Activated CD4-positive, alpha-beta T cell treated with anti-CD3 and anti-CD28 coated beads, Interleukin-2, Interleukin-4, amounts not matched to agents 100 ng/mL and 50 ng/mL, durations not matched to agents 16 hours and 8 hours (primary cell): ENCODE measurements at places on chromosomes 4 and X.

GRCh38 chrX:38898261-38898660 is 97.0 kb downstream of the MID1IP1 start:
- no peak for DNase-seq

GRCh38 chr4:154416190-154416547 is 75.4 kb downstream of the DCHS2 start:
- no peak for DNase-seq

- DNase-seq = no peak
These were observed 82.9 kb downstream of the ANKRD50 start for GRCh38 chr4:124629681-124630080.

- DNase-seq = no peak
These were observed 22.8 kb downstream of the RPL9 start for GRCh38 chr4:39435659-39436563.

DNA sequence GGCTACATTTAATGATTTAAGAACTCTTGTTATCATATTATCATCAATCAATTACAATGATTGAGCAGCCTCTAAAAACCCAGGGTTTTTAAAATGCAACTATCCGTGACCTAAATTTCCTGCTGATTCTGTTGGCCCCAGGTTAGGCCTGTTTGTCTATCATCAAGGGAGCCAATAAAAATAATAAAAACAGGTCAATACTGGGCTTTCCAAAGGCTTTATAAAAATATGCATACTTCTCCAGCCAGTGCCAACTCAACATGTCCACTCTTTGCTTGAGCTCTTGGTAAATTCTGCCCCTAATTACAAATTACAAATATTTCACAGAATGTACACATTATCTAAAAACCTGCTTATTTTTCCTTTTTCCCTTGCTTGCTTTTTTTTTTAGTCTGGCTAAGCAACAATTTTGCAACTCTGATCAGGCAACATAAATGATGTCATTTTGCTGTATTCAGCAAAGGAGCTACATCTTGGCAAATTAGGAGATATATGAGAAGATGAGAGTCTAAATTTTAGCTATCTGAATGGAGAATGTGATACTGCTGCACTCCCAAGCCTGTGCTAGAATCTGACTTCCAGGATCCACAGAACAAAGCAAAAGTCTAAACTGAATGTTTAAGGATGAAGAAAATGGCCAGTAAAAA is 204.0 kb downstream of the SCFD2 start:
- no peak for DNase-seq

DNA sequence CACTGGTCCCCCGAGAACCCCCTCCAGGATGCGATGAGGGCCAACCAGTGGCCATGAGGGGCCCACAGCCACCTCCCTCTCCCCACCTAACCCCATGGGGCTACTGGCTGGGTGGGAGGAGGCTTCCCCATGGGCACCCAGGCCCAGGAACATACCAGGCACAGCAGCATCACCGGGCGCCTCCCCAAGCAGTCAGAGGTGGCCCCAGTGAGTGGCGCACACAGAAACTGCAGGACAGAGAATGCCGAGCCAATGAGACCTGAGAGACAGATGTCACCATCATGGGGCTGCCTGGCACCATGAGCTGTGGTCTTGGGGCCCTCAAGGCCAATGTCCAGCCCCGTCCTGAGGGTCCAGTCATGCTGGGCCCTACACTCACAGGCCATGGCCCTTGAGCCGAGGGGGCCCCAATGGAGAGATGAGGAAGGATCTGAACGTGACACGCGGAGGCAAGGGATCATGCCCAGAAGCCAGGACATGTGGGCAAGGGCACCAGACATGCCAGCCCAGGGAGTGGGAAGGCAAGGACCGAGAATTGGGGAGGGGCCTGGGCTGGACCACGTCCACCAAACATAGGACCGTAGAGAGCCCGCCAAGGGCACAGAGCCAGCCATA is 30.1 kb downstream of the NOP14 start:
- no peak for DNase-seq

- no peak for DNase-seq
These were observed 65.7 kb upstream of the CITED1 start for GRCh38 chrX:72371405-72371804.

- DNase-seq = no peak
These were observed 597.5 kb downstream of the RPA4 start for GRCh38 chrX:97481228-97481627.

DNA sequence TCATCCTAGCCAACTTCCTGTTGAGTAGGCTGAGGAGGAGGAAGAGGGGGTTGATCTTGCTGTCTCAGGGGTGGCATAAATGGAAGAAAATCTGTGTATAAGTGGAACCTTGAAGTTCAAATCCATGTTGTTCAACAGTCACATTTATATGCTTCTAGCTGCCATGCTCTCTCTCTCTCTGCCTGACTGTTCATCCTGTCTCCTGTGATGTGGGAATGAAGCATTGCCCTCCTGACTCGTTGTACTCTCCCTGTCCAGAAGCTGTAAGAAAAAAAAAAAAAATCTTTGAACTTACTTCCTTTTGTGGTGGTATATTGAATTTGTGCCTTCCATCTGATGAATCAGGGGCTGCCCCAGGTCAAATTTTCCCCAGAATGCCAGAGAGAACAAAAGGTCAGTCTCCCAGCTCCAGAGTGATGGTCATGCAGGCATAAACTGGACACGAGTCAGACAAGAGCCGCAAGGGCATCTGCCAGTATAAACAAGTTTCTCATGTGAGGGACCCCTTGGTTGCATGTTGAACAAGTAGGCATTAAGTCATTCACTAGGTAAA is 257.0 kb downstream of the IDS start:
- no peak for DNase-seq

GRCh38 chr4:1578251-1578773 is 105.8 kb downstream of the FAM53A start:
- no peak for DNase-seq

GRCh38 chr4:92268642-92269041 is 35.1 kb upstream of the GRID2 start:
- DNase-seq = no peak

- no peak for DNase-seq
These were observed 36.6 kb upstream of the MBTPS2 start for GRCh38 chrX:21802839-21803238.

DNA sequence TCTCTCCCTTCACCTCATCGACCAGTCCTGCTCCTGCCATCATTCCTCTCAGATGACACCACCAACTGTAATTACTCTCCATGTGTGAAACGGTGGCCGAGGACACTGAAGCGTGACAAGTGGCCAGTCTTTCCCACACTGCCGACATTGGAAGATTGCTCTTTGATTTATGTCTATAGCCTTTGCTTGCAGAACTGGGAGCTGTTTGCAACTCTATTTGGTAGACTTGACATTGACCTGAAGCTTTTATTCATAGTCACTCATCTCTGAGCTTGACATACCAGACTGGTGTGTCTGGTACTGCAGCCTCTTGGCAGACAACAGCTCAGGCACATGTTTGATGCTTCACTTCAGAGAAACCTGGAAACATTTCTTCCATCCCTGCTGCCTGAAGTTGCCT is 121.8 kb upstream of the GALNT7 start:
- no peak for DNase-seq

GRCh38 chr4:152190907-152191306 is 345.0 kb downstream of the FBXW7 start:
- no peak for DNase-seq

- DNase-seq = no peak
These were observed 295.4 kb downstream of the BCOR start for GRCh38 chrX:39802354-39802753.

GRCh38 chr4:107850438-107850837 is 25.7 kb downstream of the SGMS2 start:
- no peak for DNase-seq

GRCh38 chr4:141388481-141388880 is 167.8 kb downstream of the ZNF330 start:
- DNase-seq = no peak

- no peak for DNase-seq
These were observed 158.6 kb downstream of the STPG2 start for GRCh38 chr4:97984545-97985131.

DNA sequence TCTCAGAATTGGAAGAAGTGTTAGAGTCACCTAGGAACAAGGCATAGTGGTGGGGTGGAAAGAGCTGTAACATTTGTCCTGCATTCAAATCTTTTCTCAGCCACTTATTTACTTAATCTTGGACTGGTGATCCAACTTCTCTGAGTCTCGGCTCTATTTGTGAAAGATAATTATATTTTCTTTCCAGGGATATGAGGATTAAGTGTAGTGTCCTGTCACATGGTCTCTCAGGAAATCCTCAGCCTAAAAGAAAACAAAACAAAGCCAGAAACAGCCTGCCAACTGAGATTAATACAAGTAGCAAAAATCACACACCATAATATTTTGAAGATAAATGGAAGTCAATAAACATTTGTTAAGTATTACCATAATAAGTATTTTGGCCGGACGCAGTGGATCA is 33.3 kb upstream of the ETNPPL start:
- no peak for DNase-seq

DNA sequence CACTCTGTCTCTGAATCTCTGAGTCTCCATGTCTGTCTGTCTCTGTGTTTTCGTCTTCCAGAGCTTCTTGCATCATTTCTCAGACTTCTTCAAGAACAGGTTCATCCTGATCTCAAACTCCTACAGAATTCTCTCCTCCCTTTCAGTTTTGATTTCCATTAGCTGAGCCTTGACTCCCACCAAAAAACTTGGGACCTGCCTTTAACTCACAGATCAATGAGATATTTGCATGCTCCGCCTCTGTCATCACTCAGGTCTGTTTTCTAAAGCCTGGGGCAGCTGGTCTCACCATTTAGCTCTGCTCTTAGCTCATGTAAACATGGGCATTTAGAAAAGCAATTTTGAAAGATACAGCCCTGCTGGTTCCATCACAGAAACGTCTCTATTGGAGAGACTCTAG is 8.6 kb downstream of the DAPP1 start:
- no peak for DNase-seq

DNA sequence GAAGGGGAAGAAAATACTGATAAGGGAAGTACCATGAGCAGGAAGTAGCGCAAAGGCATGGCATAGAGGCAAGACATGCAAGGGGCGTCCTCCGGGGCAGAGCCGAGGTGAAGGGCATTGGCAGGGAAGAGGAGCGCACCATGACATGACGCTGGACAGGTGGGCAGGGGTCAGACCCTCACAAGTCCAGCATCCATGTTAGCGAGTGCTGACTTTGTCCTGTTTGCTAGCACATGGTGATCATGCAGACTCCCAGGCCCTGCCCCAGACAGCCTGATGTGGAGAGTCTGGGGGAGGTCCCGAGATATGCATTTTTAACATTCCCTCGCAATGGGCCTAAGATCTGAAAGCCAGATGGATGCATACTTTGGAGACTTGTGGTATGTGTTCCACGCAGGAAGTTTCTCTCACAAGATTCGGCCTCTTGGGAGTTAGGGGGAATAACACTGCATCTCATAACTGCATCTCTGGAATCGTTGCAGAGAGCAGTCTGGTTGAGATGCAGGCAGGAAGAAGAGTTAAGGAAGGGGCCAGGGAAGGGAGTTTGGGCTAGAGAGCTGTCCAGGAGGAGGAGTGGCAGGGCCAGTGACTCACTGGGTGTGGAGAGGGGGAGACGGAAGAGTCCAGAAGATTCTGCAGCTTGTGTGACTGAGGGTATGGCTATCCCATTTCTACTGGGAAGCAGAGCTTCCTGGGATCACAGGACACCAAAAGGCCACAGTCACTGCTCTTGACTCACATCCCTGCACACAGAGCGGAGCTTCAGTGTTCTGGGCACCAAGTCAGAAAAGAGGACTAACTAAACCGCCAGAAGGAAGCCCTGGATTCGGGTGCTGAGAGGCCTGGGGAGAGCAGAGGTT is 59.7 kb downstream of the FAM184B start:
- no peak for DNase-seq

GRCh38 chr4:94076498-94076897 is 131.2 kb upstream of the SMARCAD1 start:
- DNase-seq = no peak

GRCh38 chr4:83996254-83996653 is 460.3 kb downstream of the GPAT3 start:
- no peak for DNase-seq

DNA sequence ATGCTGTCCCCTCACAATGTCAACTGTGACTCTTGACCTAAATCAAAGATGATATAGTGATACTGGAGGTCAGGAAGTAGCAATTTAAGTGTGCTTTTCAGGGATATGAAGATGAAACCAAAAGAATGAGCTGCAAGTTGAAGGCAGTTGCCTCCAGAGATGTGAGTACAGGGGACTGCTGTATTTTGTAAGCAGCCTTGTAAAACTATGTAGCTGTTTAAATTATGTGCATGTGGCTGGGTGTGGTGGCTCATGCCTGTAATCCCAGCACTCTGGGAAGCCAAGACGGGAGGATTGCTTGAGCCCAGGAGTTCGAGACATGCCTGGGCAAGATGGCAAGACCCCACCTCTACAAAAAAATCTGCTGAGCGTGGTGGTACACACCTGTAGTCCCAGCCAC is 15.1 kb upstream of the TNIP2 start:
- no peak for DNase-seq

DNA sequence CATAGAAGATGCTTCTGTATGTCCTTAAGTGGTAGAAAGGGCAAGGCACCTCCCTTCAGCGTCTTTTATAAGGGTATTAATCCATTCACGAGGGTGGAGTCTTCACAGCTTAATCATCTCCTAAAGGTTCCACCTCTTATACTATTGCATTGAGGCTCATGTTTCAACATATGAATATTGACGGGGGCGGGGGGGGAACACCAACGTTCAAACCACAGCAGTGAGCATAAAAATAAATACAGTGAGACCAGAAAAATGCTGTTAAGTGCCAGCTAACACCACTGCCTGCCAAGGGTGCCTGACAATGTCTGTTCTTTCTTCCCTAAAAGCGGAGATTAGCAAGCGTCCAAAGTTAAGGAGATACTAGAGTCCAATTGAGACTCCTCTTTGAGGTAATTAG is 323.3 kb downstream of the STK32B start:
- DNase-seq = no peak

DNA sequence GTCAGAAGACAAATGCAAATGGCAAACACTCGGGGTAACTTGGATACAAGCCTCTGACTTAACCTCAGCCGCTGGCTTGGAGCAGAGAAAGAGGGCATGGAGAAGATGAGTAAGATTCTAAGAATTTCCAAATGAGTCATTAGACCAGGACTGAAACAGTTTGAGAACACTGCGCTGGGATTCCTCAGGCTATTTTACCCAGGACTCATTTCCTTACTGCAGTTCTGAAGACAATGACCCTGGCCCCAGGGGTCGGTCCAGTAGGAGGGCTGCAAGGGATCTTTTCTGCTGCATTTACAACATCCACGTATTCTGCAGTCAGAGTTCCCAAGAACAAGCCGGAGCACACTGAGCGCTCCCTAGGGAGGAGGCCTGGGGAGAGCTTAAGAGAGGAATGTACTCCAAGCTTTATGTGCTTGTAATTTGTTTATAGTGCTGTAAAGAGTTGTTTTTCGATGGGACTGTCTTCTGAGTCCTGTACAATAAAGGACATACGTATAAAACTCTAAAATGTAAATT is 27.3 kb upstream of the SORBS2 start:
- DNase-seq = no peak

- DNase-seq = no peak
These were observed 134.6 kb downstream of the CPZ start for GRCh38 chr4:8727131-8727530.

DNA sequence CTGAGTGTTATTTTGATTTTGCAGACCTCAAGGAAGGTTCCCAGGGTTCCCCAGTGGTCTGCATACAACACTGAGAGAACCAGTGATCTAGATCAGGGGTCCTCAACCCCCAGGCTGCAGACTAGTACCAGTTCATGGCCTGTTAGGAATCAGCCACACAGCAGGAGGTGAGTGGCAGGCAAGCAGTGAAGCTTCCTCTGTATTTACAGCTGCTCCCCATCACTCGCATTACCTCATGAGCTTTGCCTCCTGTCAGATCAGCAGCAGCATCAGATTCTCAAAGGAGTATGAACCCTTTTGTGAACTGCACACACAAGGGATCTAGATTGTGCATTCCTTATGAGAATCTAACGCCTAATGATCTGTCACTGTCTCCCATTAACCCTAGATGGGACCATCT is 28.5 kb downstream of the EDNRA start:
- no peak for DNase-seq
